ENCODE measurements at places on chromosomes 3 and 15.

DNA sequence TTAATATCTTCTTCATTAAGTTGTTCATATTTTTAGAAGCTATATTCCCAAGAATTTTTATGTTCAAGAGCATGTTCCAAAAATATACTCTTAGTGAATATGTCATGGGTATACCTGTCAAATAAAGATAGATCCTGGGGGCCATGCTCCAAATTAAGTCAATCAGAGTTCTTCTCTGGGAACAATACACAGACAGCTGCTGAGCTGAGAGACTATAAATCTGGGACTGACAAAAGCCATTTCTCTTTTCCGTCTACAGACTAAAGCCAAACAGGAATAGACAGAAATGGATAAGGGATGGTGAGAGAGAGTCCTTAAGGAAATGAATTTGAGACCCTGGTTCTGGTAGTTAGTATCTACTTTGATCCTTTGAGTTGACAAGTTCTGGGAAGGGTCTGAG lies 465.1 kb upstream of the RASGRP1 start:
- DNase-seq, result no peak

DNA sequence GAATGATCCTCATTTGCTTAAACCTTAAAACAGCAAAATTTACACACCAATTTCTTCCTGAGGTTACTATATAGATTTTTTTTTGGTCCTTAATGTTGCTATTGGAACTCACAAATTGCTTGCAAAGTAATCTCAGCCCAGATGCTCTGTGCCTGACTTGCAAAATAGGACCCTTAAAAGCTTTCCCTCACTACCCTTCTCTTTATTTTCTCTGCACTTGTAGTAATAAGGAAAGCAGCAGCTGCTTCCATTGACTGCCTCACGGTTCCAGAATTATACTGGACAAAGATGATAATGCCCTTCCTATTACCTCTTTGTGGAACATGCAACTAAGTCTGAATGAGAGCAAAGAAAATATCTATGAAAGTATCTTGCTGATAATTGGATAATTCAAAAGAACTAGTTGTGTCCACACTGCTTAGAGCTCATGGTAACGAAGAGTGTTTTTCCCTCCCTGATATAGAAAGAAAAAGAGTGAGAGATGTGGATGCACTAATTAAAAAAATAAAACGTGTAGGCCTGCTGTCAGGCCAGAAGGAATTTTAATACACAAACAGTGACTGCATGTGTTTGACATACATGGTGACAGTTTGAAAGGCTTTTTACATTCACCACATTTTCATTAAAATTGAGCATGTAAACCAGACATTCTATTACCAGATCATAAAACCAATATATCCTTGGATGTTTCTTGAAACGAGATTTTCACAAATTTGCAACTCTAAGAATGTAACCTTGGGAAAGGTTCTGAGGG lies 783.1 kb downstream of the GBE1 start:
- no peak for DNase-seq

- no peak for DNase-seq
These were observed 144.7 kb upstream of the ANKRD28 start for GRCh38 chr3:15942462-15942861.

- DNase-seq, result no peak
These were observed 160.7 kb downstream of the SQOR start for GRCh38 chr15:45795440-45796069.

DNA sequence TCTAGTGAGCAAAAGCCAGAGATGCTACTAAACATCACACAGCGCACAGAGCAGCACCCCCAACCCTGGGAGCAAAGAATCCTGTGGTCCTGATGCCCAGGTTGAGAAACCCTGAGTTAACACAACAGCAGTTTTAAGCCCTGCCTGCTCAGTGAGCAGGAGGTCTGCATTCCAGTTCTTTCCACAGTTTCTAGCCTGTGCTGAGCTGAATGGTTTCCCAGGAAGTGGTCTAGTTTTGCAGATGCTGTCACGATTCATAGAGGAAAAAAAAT lies 171.1 kb upstream of the PROK2 start:
- DNase-seq, result no peak

GRCh38 chr3:57179580-57180410 lies 14.6 kb upstream of the IL17RD start:
- DNase-seq, result no peak

DNA sequence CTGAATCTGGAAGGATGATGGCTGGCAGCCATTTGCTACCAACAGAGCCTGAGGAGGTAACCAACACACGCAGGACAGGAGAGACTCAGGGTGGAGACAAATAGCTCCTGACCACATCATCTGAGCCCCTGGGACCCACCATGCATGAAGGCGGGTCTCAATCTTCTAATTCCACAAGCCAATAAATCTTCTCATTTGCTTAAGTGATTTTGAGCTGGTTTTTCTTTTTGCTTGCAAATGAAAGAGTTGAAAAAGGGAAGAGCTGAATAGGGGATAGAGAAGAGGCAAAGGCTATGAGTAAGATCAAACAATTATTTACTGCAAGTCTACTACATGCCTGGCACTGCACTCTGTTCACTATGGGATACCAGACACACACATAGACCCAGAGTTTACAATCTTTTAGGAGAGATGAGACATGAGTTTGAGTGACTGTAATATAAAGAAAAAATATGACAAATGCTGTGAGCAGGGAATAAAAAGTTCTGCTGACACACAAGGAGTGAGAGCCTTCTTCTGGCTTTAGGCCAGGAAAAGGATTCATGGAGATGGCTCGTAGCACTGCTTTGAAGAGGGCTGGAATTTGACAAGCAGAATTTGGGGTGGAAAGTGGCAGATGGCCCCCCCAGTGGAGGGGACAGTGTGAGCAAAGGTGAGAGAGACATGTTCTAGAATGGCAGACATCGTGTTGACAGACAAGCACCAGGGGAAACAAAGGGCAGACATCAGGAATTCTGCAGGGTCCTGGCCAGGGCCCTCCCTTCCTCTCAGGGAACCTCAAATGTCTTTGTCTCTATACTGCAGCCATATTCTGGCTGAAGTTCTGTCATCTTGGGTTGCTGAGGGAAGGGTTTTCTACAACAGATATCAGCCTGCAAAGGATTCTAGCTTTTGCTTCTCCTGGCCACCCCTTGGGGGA lies 69.8 kb upstream of the WNT5A start:
- DNase-seq, result no peak

DNA sequence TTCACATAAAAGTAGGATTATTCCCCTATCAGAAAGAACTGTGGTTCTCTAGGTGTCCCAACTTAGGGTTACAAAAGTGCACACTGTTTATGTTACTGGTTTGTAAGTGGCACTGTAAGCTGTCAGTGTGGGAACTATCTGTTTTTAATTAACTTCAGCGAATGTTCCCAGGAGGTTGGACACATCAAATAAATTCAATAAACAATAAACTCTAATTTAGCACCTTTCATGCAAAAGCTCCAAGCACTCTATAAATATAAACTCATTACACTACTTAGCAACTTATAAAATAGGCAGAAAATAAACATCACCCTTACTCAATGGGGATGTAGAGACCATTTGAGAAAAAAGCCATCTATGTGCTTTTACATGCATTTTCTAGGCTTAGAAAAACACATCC lies 168.4 kb upstream of the SLC2A2 start:
- no peak for DNase-seq

- DNase-seq, result no peak
These were observed 199.7 kb downstream of the ARRDC4 start for GRCh38 chr15:98160236-98160635.

- no peak for DNase-seq
These were observed at the start of gene COLQ for GRCh38 chr3:15521573-15521965. Gene COLQ, minus strand, starts transcription at chr3:15521706. Its CDS starts 81 bp downstream, at chr3:15521625.

DNA sequence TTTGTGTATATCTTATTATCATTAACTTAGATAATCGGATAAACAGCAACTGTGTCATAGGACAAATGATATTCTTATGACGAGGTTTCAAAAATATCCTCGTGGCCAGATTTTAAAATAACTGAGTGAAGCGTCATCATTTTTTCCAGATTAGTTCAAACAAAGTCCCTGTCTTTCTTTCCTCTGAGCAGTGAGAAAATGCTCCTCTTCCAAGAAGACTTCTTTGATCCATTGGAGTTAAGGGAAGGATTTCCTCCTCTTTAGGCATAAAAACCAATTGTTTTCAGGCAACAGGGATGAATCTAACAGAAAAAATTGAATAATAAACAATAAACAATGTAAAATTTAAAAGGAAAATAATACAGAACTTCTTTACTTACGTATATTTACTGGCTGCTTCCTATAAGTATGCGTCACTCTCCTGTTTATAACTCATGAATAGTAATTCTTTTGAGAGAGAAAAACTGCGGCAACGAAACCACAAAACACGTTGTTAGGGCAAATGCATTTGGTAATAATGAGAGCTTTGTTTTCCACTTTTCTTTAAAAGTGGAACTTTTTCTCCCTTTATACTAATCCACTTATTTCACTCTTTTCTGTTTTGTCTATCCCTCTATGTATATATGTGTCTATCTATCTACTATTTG lies 419.4 kb upstream of the ONECUT1 start:
- no peak for DNase-seq

DNA sequence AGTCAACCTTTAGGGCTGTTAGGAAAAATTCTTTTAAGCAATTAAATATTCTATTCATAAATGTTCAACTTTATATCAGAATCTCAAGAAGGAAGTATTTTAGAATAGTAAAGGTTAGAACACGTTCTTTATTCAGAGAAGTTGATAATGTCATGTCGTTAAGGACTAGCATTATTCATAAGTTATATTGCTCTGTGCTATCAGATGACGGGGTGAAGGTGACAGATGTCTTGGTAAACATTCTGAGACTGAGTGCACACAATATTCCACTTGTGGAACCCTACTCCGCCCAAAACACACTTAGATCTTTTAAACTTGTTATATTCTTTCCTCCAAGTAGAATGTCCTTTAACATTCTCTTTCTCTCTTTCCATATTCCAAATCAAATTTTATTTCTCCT lies 7.9 kb downstream of the AP4E1 start:
- no peak for DNase-seq

- DNase-seq, result no peak
These were observed 16.5 kb downstream of the MYH15 start for GRCh38 chr3:108493862-108494261.

- DNase-seq, result no peak
These were observed 677.0 kb downstream of the AGBL1 start for GRCh38 chr15:86756688-86757087.

DNA sequence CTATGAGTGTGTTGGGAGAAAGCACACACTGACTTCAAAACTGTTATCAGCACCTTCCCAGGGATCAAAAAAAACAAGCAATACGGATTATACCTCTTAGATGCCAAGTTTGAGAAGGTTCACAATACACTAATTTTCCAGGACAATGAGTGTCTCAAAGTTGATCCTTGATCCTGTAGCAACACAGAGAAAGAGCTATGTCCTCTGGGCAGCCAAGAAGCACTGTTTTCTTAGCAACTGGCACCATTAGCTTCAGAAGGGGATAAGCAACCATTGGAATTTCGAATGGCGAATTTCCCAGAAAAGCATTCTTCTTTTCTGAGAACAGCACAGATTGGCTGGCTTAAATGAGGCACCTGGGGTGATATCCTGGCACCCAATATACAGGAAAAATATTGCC lies 270.3 kb upstream of the RORA start:
- no peak for DNase-seq

DNA sequence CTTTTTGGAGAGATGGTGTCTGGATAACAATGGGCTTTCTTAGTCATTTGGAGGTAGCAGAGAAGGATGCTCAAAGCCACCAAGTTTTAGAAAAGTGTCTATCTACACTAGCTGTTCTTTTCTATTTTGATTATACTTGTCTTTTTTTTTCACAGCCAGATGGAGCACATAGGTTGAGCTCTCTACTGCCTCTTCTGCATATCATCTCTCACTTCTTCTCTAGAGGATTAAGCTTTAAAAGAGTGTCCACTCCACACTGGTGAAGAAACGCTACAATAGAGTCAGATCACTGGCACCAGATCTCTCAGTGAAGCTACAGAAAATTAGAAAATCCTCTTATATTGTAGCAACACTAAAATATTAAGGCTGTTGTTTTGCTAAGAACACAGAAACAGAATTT lies 145.3 kb upstream of the MBNL1 start:
- DNase-seq, result no peak

Measured in GM12892 (cell line).